ENCODE measurements at places on chromosomes 1 and 21. TPM values are rescaled to one million over a fixed set of nuclear protein-coding genes. Genes with fewer than 3 reads are reported as not detected.
A peak's percentile ranks its signal among the peaks of the same experiment; 100 is the strongest.

The IGFN1 gene
- total RNA-seq: not detected

The APOBEC4 gene
- not detected for total RNA-seq

The TCHHL1 gene
- not detected for total RNA-seq

The CSMD2 gene
- total RNA-seq: 3.2 TPM

GRCh38 chr1:23784846-23785245 lies 6.1 kb upstream of the LYPLA2 start:
- H3K36me3 ChIP-seq: peaks cover 32% of the 10 kb centered on the region
- no peak overlapping the region for H3K4me3 ChIP-seq
- H3K4me1 ChIP-seq: peaks cover 31% of the 10 kb centered on the region
- no peak for DNase-seq

DNA sequence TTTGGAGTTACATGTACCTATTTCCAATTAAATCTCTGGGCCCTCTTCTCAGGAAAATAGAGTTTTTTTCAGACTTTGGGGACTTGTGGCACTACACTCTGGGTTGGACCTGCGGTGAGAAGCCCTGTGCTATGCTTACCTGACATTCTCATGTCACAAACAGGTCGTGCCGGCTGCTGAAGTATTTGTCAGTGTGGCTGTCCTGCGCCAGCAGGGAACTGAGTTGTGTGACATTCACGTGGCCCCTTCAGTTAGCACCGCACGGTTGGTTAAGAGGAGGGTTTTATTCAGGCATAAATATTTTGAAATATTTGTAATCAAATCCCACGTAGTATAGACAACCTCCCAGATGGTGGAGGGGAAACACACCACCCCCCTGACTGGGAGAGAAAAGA lies 6.3 kb upstream of the COL6A2 start:
- DNase-seq: no peak
- peaks cover 23% of the 10 kb centered on the region for H3K4me1 ChIP-seq
- H3K4me3 ChIP-seq: peak overlapping the region; percentile 86
- peaks cover 27% of the 10 kb centered on the region for H3K36me3 ChIP-seq

GRCh38 chr21:31354604-31355443 lies 10.8 kb upstream of the TIAM1 start:
- DNase-seq: no peak
- no peak overlapping the region for H3K4me3 ChIP-seq
- H3K36me3 ChIP-seq: no peaks in the 10 kb centered on the region
- H3K27me3 ChIP-seq: no peaks in the 10 kb centered on the region
- peaks cover 20% of the 10 kb centered on the region for H3K4me1 ChIP-seq

DNA sequence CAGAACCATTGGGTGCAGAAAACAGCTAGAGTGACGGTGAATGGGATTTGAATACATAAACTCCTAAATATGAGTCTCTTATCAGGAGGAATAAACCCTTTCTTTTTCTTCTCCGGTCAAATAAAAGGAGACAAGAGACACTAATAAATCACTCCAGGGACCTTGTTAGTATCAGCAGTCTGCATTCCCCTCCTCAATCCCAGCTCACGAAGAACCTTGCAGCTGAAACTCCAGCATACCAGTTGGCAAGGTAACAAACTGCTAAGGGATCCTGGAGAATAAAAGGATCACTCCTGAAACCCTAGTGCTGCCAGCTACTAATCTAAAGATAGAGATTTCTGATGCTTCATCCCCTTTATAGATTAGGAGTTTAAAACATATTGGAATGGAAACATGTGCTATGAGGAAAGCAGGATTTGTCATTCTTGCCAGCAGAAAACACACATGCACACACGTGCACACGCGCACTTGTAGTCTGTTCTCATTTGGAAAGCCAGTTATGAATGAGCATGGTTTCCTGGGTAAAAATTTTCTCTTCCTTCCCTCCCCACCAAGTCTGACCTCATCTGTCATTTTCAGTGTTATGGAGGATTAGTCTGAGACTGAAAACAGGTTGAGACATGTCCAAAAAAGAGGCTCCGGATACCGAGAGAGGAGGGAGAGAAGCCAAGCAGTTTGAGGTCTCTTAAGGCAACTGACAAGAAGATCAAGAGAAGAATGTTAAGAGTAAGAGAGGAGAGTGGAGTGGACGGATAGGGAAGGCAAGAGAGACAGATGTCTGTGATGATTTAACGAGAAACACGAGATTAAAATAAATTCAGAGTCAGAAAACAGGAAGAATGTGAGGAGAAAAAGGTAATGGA lies 10.9 kb downstream of the IER5 start:
- peaks cover 100% of the 10 kb centered on the region for H3K4me1 ChIP-seq
- H3K27ac ChIP-seq: peak overlapping the region; percentile 90
- peak overlapping the region; percentile 72 for H3K4me3 ChIP-seq
- H3K27me3 ChIP-seq: peaks cover 3% of the 10 kb centered on the region
- H3K36me3 ChIP-seq: peaks cover 8% of the 10 kb centered on the region

GRCh38 chr1:192170196-192170984 lies 12.1 kb downstream of the RGS18 start:
- DNase-seq: no peak
- H3K36me3 ChIP-seq: no peaks in the 10 kb centered on the region
- no peaks in the 10 kb centered on the region for H3K4me1 ChIP-seq
- H3K27ac ChIP-seq: no peak overlapping the region
- no peak overlapping the region for H3K4me3 ChIP-seq
- H3K27me3 ChIP-seq: no peaks in the 10 kb centered on the region

DNA sequence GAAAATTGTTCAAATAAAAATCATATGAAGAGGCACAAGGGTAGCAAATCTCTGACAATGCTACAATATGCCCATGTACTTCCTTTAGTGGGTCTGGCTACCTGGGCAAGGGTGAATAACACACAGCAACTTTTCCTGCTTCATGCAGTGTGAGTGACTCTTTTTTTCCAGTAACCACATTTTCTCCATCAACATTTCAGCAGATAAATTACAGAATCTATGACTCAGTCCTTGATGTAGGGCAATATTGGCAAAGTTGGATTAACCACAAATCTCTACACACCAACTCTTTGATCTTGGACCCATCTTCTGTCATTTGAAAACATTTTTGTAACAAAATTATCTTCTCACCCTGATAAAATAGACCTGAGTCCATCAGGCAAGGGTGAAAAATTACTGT lies 31.7 kb downstream of the ERICH3 start:
- DNase-seq: no peak
- no peak overlapping the region for H3K4me3 ChIP-seq
- H3K27ac ChIP-seq: no peak overlapping the region

GRCh38 chr1:93695411-93696005 lies 13.9 kb upstream of the BCAR3 start:
- no peak overlapping the region for H3K4me3 ChIP-seq
- peaks cover 8% of the 10 kb centered on the region for H3K36me3 ChIP-seq
- H3K4me1 ChIP-seq: peaks cover 3% of the 10 kb centered on the region
- H3K27ac ChIP-seq: no peak overlapping the region
- DNase-seq: no peak

DNA sequence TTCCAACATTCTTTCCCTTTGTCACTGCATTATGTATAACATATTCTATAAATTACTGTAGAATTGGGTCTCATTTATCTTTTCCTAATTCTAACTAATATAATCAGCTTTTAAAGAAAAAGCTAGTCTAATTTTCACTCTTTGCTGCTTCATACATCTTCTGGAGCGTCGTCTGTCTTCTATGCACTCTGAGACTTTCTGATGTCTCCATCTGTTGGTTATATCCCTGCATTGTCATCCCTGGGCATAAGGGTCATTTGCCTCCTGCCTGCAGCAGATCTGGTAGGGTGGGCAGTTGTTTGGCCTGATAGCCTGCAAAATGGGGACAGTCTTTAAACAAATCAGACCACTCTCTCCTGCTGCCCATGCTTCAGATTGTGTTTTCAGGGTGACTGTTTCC lies 40.8 kb upstream of the DYNLT5 start:
- no peak overlapping the region for H3K27ac ChIP-seq
- no peak overlapping the region for H3K4me3 ChIP-seq
- H3K4me1 ChIP-seq: peaks cover 7% of the 10 kb centered on the region
- H3K27me3 ChIP-seq: no peaks in the 10 kb centered on the region
- H3K36me3 ChIP-seq: no peaks in the 10 kb centered on the region

GRCh38 chr1:173195596-173196088 lies 11.5 kb downstream of the TNFSF4 start:
- no peak overlapping the region for H3K27ac ChIP-seq
- peaks cover 25% of the 10 kb centered on the region for H3K36me3 ChIP-seq
- H3K4me3 ChIP-seq: no peak overlapping the region
- H3K27me3 ChIP-seq: no peaks in the 10 kb centered on the region

GRCh38 chr1:53603431-53603830 lies 135.5 kb downstream of the GLIS1 start:
- no peak overlapping the region for H3K4me3 ChIP-seq
- H3K27me3 ChIP-seq: peaks cover 7% of the 10 kb centered on the region
- H3K27ac ChIP-seq: no peak overlapping the region
- H3K36me3 ChIP-seq: no peaks in the 10 kb centered on the region
- H3K4me1 ChIP-seq: no peaks in the 10 kb centered on the region

- peak overlapping the region; percentile 1 for H3K4me3 ChIP-seq
- no peak overlapping the region for H3K27ac ChIP-seq
- H3K27me3 ChIP-seq: peaks cover 2% of the 10 kb centered on the region
- H3K4me1 ChIP-seq: peaks cover 21% of the 10 kb centered on the region
- peak; percentile 78 for DNase-seq
- no peaks in the 10 kb centered on the region for H3K36me3 ChIP-seq
Measured at GRCh38 chr1:185996211-185996610, 262.0 kb downstream of the HMCN1 start.

- H3K27me3 ChIP-seq: peaks cover 5% of the 10 kb centered on the region
- no peaks in the 10 kb centered on the region for H3K4me1 ChIP-seq
- H3K4me3 ChIP-seq: no peak overlapping the region
- no peak for DNase-seq
Measured at GRCh38 chr21:44428281-44428960, 26.9 kb upstream of the LRRC3 start.

- 0 out of 2 replicates have a peak, but pooled peaks cover 4% of the 10 kb centered on the region for H3K36me3 ChIP-seq
- no peak for DNase-seq
- no peak overlapping the region for H3K4me3 ChIP-seq
- peaks cover 2% of the 10 kb centered on the region for H3K27me3 ChIP-seq
Measured at GRCh38 chr1:14160781-14161180, 437.7 kb upstream of the KAZN start.

DNA sequence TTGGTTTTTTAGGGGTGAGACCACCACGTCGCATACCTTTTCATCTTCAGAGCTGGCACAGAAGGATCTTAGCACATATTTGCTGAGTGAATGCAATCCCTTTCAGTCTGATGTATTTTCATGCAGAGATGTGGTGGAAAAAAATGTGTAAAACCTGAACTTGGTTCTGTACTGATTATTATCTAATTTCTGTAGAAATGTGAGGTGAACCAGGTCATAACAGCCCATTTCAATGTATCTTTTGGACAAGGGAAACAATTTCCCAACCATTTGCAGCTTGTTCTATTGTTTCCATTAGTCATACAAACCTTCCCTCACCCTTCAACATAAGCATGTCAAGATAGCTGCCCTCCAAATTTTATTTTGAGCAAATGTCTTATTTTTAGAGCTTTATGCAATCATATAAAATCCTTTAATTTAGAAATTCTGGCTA lies 46.8 kb upstream of the RUNX1 start:
- H3K4me1 ChIP-seq: peaks cover 3% of the 10 kb centered on the region
- no peak for DNase-seq
- no peaks in the 10 kb centered on the region for H3K27me3 ChIP-seq
- no peak overlapping the region for H3K4me3 ChIP-seq
- H3K27ac ChIP-seq: no peak overlapping the region
- H3K36me3 ChIP-seq: peaks cover 15% of the 10 kb centered on the region

DNA sequence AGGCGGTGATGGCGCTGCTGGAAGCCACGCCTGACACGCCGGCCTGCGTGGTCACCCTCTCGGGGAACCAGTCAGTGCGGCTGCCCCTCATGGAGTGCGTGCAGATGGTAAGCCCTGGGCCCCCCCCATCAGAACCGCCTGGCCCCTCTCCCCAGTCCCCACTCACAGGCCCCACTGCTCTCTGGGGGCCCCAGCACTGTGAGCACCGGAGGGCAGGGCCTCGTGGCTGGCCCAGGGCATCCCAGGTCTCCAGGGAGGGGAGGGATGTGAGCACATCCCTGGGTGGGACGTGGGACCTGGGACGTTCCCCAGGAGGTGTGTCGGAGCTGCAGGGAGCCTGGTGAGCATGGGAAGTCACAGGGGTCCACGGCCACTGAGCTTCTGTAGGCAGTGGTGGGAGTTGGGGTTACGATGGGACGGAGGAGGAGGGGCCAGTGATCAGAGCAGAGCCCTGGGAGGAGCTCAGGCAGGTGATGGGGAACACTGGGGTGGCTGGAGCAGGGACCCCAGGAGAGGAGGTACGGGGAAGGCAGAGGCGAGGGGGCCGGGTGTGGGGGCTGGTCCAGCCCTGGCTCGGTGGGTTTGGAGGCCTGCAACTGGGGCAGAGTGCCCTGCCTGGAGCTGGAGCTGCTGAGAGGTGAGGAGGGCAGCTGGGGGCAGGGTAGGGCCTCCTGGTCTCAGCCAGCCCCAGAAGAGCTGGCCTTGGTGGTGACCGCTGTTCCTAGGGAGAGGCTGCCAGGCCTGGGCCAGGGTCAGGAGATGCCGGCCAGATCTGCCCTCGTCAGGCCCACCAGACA lies 18.8 kb downstream of the PFKL start:
- peaks cover 2% of the 10 kb centered on the region for H3K27me3 ChIP-seq
- no peak overlapping the region for H3K27ac ChIP-seq
- H3K4me3 ChIP-seq: no peak overlapping the region
- no peak for DNase-seq

- H3K27ac ChIP-seq: no peak overlapping the region
- no peaks in the 10 kb centered on the region for H3K36me3 ChIP-seq
- peaks cover 18% of the 10 kb centered on the region for H3K27me3 ChIP-seq
- H3K4me1 ChIP-seq: peaks cover 6% of the 10 kb centered on the region
- peak; percentile 51 for DNase-seq
Measured at GRCh38 chr21:37974081-37974480, 57.8 kb upstream of the KCNJ6 start.

- no peak overlapping the region for H3K4me3 ChIP-seq
- H3K36me3 ChIP-seq: no peaks in the 10 kb centered on the region
- H3K4me1 ChIP-seq: no peaks in the 10 kb centered on the region
- H3K27me3 ChIP-seq: peaks cover 19% of the 10 kb centered on the region
Measured at GRCh38 chr1:166980383-166980782, 5.0 kb upstream of the ILDR2 start.

- no peak for DNase-seq
- no peaks in the 10 kb centered on the region for H3K4me1 ChIP-seq
- H3K36me3 ChIP-seq: no peaks in the 10 kb centered on the region
- H3K27me3 ChIP-seq: peaks cover 28% of the 10 kb centered on the region
- H3K4me3 ChIP-seq: no peak overlapping the region
Measured at GRCh38 chr1:226593541-226593940, 45.0 kb downstream of the STUM start.

- H3K36me3 ChIP-seq: peaks cover 3% of the 10 kb centered on the region
- no peak for DNase-seq
Measured at GRCh38 chr1:5304702-5305101, 650.3 kb downstream of the AJAP1 start.

GRCh38 chr1:167651161-167651693 lies 21.2 kb downstream of the RCSD1 start:
- H3K27me3 ChIP-seq: peaks cover 25% of the 10 kb centered on the region
- no peak overlapping the region for H3K27ac ChIP-seq
- H3K36me3 ChIP-seq: no peaks in the 10 kb centered on the region
- DNase-seq: no peak
- no peaks in the 10 kb centered on the region for H3K4me1 ChIP-seq

GRCh38 chr1:156849151-156849496 lies 9.8 kb downstream of the INSRR start:
- no peaks in the 10 kb centered on the region for H3K4me1 ChIP-seq
- H3K36me3 ChIP-seq: no peaks in the 10 kb centered on the region
- H3K4me3 ChIP-seq: no peak overlapping the region

- H3K27ac ChIP-seq: no peak overlapping the region
- H3K4me3 ChIP-seq: no peak overlapping the region
- no peaks in the 10 kb centered on the region for H3K4me1 ChIP-seq
- no peaks in the 10 kb centered on the region for H3K36me3 ChIP-seq
- peaks cover 1% of the 10 kb centered on the region for H3K27me3 ChIP-seq
Measured at GRCh38 chr1:152997901-152998300, 3.6 kb upstream of the SPRR3 start.

- no peak for DNase-seq
- peaks cover 32% of the 10 kb centered on the region for H3K4me1 ChIP-seq
- H3K27ac ChIP-seq: no peak overlapping the region
- no peaks in the 10 kb centered on the region for H3K27me3 ChIP-seq
- peaks cover 75% of the 10 kb centered on the region for H3K36me3 ChIP-seq
Measured at GRCh38 chr1:166848193-166848592, 8.9 kb downstream of the POGK start.

All from HFFc6 (cell line).